Occipital lobe (tissue), 3 donors: ENCODE measurements at places on chromosomes 7 and 10. TPM values are rescaled to one million over a fixed set of nuclear protein-coding genes. Genes with fewer than 3 reads are reported as not detected.
A peak's percentile ranks its signal among the peaks of the same experiment; 100 is the strongest.

PTPRN2 gene
- 62.2 TPM for total RNA-seq

LIPM gene
- not detected for total RNA-seq

PNLIP gene
- total RNA-seq, result not detected

DNA sequence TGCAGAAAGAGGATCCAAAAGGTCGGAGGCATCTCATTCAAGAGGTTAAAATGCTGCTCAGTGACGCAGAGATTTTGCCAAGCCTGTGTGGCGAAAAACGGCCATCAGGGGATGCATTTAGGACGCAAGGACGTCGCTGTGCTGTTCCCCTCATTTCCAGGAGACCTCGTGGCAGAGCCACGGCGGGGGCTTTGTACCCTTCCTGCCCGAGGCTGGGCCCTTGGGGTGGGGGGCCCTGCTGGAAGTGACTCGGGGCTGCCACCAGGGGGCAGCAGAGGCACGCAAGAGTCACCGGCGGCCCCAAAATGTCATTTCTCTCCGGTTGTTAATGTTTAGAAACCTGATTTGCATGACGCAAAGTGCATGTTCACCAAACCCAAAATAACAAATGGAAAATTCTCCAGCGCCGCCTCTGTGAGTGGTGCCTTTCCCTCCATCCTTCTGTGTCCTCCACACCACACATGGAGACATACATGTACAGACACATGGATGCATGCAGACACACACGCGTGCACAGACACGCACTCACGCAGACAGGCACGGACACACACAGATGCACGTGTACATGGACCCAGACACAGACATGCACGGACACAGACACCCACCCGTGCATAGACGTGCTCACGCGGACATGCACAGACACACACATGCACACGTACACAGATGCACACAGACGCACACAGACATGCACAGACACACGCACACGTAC lies 51.0 kb upstream of the NKX6-2 start:
- peak; percentile 13 for DNase-seq

- DNase-seq, result no peak
Measured at GRCh38 chr7:471191-471865, 48.3 kb downstream of the PDGFA start.

DNA sequence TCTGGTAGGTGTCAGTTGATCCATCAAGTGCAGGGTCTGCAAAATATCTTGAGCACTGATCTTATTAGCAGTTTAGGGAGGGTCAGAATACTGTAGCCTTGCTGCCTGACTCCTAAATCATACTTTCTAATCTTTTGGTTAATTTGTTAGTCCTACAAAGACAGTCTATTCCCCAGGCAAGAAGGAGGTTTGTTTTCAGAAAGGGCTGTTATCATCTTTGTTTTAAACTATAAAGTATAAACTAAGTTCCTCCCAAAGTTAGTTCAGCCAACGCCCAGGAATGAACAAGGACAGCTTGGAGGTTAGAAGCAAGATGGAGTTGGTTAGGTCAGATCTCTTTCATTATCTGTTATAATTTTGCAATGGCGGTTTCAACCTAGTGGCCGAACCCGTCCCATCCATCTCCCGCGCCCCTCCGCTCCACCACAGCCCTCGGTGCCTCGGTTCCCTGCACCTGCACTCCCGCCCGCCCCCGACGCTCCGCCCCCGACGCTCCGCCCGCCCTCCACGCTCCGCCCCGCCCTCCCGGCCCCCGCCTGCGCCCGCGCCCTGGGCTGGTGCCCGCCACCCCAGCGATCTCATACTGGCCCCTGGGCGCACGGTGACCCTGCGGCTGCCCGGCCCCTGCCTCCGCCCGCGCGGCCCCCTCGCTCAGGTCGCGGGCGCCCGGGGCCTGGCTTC lies at the start of gene ADCK2:
Gene ADCK2 (plus strand): TSS at position 564 of the 681 bp plus-strand sequence. CDS start 386 bp downstream, outside the sequence.
- peak; percentile 44 for DNase-seq

DNA sequence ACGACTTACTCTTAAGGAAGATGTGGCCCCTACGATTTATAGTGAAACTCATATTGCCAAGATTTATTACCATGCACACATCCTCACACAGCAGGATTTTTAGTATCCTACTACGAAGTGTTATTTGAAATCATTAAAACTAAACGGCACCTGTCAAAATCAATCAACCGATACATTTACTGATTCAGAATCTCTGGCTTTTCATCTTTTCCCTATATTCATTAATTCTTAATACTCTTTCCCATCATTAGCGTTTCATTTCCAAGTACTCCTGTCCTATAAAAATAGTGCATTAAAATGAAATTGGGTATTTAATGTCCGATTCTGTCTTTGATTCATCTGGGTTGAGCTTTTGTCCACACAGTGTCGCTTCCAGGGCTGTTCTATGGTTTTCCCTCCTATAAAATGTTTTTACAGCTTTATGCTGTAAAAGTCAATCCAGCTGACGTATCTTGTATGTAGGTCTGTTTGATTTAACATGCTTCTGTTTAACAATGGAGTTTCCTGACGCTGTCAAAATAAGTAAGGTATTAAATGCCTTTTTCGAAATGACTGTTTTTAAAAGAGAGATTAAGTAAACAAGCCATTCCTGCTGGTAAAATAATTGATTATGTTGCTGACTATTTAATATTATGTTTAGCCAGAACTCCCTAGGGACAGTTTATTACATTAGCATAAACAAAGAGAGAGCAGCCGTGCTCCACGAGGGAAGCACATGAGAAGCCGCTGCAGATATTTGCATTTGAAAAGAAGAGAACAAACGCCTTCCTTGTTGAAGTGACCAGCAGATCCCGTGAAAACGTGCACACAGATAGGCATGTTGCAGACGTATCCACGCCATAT lies 22.3 kb upstream of the SFMBT2 start:
- no peak for DNase-seq

GRCh38 chr10:98951269-98952000 lies 284.2 kb downstream of the HPSE2 start:
- DNase-seq, result no peak

- peak; percentile 20 for DNase-seq
Measured at GRCh38 chr7:92790992-92791391, 45.4 kb downstream of the CDK6 start.
